Dorsolateral prefrontal cortex (tissue), 122 donors: ENCODE measurements at places on chromosomes 7 and 10. TPM values are rescaled to one million over a fixed set of nuclear protein-coding genes. Genes with fewer than 3 reads are reported as not detected.

DNA sequence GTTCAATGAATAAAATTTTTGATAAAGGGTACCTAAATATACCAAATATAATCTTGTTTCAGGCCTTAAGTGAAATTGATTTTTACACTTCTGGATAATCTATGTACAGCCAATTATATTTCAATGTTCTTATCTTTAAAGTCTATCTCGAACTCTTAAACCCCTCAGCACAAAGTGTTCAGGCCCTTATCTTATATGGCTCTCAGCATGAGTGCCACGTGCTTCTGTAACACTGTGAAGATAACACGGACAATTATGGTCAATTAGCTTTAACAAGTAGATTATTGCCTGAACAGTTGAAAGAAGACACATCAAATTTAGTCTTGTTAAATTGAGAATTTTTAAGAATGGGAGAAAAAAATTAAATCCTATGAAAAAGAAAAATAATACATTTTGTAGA lies 40.4 kb upstream of the DMTF1 start:
- DNase-seq: no peak

The NPSR1 gene
- 1.1 TPM for total RNA-seq

- DNase-seq: peak; percentile 27
These were observed 39.1 kb upstream of the ABLIM1 start for GRCh38 chr10:114697061-114697598.

The PPP1R17 gene
- total RNA-seq: 0.46 TPM

The C10orf53 gene
- total RNA-seq: not detected

- DNase-seq: no peak
These were observed 744.7 kb downstream of the XPNPEP1 start for GRCh38 chr10:109178591-109178990.

DNA sequence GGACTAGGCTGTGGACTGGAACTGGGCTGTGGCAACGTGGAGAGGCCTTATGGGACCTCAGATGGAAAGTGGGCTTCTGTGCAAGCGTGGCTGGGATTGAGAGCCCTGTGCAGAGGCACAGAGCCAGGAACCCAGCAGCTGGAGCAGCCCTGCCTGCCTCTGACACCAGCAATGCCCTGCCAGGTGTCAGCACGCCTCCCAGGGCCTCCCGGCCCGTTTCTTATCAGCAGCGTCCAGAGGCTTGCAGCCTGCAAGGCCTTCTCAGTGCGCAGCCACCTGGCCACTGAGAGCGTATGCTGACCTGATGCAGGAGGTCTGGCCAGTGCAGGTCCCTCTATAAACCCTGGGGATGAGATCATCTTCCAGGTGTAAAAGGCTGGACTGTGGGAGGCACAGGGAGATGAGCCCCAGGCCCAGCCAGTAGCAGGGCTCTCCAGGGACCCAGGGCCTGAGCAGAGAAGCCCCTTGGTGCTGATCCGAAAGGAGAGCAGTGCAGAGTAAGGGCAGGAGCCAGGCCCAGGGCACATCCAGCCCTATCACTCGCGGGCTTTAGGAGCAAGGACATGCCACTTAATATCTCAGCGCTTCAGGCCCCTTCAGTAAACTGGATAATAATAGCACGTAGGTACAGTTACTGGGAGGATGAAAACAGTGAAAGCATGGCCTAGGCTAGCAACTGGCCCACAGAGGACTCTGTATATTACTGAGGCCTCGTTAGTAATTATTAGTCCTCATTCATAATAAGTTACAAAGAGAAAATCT lies 38.8 kb upstream of the ANTXRL start:
- peak; percentile 9 for DNase-seq

DNA sequence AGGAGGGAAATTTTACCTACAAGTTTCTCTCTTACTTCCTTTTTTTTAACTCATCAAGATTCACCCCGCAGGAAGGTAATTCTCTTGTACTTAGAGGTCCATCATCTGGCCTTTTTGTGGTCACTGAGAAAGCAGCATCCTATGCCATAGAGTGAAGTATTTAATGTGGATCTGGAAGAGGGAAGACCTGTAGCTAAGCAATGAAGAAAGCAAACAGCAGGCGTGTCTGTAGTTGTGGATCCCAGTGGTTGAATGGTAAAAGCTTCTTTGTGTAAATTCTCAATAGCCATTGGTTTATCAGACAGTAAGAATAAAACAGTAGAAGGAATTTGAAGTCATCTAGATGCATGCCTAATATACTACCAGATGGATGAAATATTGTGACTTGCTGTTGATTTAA lies 196.4 kb downstream of the ANKRD7 start:
- no peak for DNase-seq

DNA sequence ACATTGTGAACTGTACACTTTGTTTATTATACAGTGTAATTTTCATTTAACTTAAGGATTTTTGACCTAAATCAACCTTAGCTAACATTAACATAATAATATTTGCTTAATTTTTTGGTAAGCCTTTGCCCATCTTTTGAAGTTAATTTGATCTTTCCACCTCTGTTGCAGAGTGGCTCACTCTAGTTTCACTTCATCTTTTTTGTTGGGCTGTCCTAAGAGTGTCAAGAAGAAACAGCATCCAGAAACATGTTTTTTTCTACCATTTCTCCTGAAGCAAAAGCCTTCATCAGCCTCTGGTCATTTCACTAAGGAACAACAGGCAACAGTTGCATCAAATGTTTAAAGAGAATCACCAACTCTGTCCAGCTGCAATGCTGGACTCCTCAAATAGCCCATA lies 824.7 kb downstream of the REEP3 start:
- DNase-seq: no peak
